Activated CD4-positive, alpha-beta T cell treated with anti-CD3 and anti-CD28 coated beads, Interleukin-2, amount 50 U/mL, for 4 hours (primary cell): ENCODE measurements at places on chromosomes 11 and 22.

GRCh38 chr11:15897211-15897960, 459.0 kb downstream of the SOX6 start:
- no peak for DNase-seq

- DNase-seq = no peak
Observed at GRCh38 chr11:33515347-33515746, 185.3 kb downstream of the C11orf91 start.

DNA sequence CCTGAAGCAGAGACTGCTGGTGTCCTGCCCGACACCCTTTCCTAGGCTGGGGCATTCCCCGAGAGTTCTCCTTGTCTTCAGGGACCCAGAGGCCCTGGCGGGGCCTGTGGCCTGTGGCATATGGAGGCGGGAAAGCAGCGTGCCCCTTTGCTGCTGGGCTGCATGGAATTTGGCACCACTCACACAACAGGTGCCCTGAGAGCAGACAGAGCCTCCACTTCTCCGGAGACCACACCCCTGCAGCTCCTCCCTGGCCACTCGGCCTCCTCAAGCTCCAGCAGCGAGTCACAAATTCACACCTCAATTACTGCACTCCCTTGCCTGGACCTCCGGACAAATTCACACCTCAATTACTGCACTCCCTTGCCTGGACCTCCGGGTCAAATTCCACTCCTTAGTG, 1375.2 kb downstream of the TBC1D22A start:
- DNase-seq = no peak

- DNase-seq = no peak
Observed at GRCh38 chr11:69304686-69305085, 10.7 kb downstream of the MYEOV start.

DNA sequence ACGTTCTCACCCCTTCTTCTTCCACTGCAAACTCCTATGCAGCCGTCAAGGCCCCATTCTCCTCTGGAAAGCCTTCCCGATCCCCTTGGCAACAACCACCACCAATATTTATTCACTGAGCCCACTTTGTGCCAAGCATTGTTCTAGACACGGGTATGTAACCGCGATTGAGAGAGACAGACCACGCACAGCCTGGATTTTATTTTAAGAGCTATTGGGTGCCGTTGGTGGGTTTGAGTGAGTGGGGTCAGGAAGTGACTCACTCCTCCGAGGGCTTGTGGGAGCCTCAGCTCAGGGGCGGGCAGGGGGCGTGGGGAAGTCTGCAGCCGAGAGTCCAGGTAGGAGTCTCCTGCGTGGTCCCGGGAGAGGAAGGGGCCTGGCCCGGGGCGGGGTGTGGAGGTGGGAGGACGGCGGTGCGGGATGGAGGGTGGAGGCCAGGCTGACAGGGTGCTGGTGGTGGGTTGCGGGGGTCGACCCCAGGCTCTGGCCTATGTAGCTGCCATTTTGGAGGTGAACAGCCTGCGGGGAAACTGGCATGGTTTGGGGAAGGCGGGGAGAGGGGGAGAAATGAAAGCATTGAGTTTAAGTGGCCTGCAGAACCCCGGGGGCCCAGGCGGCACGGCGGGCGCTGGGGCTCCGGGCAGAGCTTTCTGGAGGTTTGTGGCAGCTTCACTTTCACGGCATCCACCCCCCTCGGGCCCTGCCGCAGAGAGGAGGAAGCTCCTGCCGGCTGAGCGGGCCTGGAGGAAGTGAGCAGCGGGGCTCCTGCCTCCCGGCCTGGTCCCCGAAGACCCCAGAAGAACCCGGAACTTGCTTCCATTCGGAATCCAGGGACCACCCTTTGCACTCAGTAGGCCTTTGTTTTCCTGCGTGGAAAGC, 547 bp downstream of the PARVG start:
- DNase-seq = peak; percentile 67

DNA sequence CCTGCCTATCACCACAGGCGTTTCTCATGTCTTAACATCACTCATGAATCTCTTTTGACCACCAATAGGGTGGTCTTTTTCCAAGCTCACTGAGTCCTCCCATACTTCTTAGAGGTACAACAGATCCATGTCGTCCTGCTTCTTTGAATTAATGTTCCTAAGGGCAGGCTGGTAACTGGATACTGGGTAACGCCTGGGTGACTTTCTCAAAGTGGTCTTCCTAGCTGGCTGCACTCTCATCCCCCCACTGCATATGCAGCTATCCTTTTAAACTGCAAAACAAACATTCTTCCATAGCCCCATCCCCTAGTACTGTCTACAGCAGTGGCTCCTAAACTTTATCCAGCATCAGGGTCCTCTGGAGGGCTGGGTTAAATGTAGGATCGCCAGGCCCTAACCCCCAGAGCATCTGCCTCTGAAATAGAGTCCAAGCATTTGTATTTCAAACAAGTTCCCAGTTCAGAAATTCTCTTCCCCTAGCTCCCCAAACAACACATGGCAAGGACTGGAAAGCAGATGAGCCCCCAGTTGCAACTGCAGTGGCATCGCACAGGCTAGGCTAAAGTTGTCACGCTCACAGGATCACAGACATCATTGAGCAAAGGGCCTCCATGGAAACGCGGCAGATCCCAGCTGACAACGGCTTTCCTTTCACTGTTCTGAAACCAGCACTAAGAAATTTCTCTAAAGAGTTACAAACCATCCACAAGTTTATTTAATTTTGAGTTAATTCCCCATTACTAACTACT, 204.9 kb downstream of the LARGE1 start:
- DNase-seq = no peak

- DNase-seq = no peak
Observed at GRCh38 chr11:2717561-2718325, 17.9 kb upstream of the KCNQ1OT1 start.

DNA sequence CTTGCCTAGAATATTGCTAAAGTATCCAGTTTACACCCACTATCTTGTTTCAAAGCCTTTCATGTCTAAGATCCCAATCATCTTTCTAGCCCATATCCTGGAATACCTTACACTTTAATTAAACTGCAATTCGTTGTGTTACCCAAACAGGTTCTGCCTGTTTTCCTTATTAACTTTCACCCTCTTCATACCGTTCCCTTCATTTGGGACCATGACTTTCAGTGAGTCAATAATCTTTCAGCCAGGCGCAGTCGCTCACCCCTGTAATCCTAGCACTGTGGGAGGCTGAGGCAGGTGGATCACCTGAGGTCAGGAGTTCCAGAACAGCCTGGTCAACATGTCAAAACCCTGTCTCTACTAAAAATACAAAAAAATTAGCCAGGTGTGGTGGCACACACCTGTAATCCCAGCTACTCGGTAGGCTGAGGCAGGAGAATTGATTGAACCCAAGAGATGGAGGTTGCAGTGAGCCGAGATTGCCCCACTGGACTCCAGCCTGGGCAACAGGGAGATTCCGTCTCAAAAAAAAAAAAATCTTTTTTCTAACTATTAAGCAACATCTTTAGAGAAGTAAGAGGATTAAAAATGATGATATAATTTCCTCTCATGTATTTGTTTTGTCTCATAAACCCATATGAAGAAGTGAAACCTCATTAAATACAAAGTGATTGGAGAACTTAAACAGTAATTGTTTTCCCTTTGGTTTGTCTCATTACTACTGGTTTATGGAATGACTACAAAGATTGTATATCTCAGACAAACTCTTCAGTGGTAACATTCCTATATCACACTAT, 20.7 kb downstream of the DMC1 start:
- DNase-seq = no peak

DNA sequence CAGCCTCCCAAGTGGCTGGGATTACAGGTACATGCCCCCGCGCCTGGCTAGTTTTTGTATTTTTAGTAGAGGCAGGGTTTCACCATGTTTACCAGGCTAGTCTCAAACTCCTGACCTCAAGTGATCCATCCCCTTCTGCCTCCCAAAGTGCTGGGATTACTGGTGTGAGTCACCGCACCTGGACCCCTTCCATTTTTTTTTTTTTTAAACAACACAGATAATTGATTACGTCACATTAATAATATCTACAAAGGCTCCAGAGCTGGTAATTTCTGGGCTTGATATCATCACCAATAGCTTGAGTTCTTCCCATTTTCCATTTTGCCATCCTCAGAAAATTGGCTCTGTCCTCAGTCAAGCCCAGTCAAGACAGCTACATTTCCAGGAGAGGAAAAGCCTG, 7.2 kb downstream of the TTLL1 start:
- DNase-seq = no peak

DNA sequence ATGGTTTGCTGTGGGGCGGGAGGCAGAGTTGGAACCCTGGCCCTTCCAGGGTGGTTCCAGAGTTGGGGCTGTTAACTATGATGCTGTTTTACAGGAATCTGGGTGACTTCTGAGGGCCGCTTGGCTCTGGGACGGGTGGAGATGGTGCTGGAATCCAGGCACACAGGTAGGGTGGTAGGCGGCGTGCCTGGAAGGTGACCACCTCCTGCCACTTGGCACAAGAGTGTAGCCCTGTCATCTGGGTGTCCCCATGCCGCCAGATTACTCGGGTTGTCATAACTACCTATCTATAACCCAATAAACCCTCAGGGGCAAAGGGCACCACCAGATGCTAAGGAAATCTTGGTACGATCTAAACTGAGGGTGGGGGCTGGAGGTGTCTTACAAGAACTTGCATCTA, 1.3 kb downstream of the CARS1 start:
- DNase-seq = no peak

DNA sequence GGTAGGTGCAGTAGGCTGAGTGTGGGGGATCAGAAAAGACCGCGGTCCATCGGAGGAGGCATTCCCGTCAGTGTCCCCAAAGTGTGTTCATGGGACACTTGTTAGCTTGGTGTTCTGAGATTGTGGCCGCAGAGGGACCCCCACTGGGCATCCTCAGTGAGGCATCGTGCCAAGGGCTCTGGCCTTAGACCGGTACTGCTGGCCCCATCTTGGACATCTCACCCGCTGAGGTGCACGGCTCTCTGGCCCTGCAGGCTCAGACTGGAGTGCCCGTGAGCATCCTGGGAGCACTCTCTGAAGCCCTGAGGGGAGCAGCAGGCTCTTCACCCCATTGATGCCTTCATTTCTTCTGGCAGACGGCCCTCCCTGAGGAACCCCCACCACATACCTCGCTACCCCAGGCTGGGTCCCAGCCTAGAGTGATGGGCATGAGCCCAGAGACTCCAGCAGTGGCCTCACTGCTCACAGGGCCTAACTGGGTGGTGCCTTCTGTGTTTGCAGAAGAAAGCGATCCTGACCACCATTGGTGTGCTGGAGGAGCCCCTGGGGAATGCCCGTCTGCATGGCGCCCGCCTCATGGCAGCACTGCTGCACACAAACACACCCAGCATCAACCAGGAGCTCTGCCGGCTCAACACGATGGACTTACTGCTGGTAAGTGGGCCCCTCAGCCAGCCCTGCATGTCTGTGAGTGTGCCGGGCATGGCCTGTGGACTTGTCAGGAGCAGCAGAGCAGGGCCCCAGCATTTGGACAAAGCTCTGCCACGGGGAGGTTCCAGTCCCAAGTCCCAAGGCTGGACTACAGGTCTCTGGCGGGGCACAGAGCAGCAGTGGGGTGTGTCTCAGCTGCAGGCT, 51.6 kb downstream of the SBF1 start:
- no peak for DNase-seq

DNA sequence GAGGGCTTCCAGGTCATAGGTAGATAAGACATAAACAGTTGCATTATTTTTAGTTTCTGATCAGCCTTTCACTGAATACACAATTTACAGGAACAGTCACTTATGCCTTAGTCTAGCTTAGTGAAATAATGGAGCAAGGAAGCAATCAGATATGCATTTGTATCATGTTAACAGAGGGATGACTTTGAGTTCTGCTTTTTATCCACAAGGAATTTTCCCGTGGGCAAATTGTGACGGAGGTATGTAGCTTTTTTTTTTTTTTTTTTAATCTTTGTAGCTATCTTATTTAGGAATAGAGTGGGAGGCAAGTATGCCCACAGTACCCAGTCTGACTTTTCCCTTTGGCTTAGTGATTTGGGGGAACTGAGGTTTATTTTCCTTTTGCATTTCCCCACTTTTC, 3.4 kb upstream of the NLRP10 start:
- no peak for DNase-seq

- no peak for DNase-seq
Observed at GRCh38 chr22:35275580-35275979, 18.3 kb downstream of the HMGXB4 start.

GRCh38 chr11:61333550-61334433, 764 bp downstream of the TKFC start:
- peak; percentile 10 for DNase-seq

DNA sequence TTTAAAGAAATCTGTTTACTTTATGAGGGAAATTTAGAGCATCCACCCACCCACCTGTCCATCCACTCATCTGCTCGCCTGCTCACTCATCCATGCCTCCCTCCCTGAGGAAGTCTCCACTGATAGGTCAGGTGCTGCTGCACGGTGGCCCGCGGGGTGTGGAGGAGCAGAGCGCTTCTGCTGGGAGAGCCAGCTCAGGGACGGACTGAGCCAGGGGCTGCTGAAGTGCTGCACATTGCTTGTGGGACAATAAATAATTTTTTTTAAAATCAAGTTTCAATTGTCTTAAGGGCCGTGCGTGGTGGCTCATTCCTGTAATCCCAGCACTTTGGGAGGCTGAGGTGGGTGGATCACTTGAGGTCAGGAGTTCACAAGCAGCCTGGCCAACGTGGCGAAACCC, 148.9 kb downstream of the TBC1D22A start:
- DNase-seq = no peak

GRCh38 chr11:87039371-87039770, 1.6 kb downstream of the TMEM135 start:
- no peak for DNase-seq

- no peak for DNase-seq
Observed at GRCh38 chr22:22773427-22773826, 114.2 kb upstream of the IGLL5 start.

GRCh38 chr11:112248201-112248600, 12.5 kb downstream of the PLET1 start:
- no peak for DNase-seq

- DNase-seq = no peak
Observed at GRCh38 chr11:80321786-80322185, 881.0 kb upstream of the TENM4 start.

- no peak for DNase-seq
Observed at GRCh38 chr11:75238595-75239440, 1.8 kb upstream of the TPBGL start.

DNA sequence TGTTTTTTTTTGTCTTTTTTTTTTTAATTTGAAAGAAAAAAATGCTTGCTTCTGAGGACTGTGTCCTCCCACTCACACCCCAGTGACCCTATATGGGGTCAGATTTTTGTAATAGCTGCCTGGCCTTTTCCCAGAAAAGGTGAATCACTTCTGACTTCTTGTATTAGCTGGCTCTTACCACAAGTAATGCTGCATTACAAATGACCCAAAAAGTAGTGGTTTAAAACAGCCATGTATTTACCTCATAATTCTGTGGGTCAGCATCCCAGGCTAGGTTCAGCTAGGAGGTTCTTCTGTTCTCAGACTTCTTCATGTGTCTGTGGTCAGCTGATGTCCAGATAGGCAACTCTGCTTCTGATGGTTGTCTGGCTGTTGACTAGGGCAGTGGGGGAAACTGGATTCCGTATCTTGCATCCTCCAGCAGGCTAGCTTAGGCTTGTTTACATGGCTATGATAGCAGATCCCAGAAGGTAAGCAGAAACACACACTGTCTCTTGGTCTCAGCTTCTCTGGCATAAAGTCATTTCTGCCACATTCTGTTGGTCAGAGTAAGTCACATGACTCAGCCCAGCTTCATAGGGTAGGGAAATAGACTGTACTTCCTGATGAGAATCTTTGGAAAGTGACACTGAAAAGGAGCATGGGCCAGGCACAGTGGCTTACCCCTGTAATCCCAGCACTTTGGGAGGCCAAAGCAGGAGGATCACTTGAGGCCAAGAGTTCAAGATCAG, 19.5 kb downstream of the LHFPL7 start:
- no peak for DNase-seq

- no peak for DNase-seq
Observed at GRCh38 chr22:25930788-25931310, 188.9 kb downstream of the MYO18B start.
